Smooth muscle cell of the brain vasculature (primary cell): ENCODE measurements at places on chromosomes 6 and 20.

GRCh38 chr20:46253391-46253790 is 54.9 kb downstream of the CDH22 start:
- no peak for DNase-seq

GRCh38 chr6:77324866-77325265 is 138.4 kb downstream of the HTR1B start:
- DNase-seq: no peak

DNA sequence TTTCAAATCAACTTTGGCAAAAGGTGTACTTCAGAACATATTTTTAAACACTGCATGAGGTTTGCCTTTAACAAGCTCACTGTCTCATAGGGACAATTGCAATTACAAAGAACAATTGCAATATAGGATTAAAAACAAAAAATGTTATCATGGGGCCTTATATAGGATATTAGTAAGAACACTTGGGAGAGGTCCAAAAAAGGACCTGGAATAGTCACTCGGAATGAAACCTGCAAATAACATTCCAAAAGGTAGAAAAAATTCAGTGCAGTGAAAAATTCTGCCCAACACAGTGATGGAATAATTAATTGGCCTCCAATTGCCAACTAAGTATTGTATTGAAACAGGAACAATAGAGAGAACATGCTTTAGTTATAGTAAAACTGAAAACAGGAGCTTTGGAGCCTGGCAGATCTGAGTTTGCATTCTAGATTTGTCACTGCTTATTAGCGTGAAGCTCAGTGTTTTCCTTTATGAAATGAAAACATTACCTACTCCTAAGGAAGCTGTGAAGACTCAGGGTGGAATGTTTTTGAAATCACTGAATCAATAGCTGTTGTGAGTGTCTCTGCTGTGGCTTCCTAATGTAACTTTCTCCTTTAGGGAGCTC is 172.6 kb upstream of the BMP5 start:
- no peak for DNase-seq

DNA sequence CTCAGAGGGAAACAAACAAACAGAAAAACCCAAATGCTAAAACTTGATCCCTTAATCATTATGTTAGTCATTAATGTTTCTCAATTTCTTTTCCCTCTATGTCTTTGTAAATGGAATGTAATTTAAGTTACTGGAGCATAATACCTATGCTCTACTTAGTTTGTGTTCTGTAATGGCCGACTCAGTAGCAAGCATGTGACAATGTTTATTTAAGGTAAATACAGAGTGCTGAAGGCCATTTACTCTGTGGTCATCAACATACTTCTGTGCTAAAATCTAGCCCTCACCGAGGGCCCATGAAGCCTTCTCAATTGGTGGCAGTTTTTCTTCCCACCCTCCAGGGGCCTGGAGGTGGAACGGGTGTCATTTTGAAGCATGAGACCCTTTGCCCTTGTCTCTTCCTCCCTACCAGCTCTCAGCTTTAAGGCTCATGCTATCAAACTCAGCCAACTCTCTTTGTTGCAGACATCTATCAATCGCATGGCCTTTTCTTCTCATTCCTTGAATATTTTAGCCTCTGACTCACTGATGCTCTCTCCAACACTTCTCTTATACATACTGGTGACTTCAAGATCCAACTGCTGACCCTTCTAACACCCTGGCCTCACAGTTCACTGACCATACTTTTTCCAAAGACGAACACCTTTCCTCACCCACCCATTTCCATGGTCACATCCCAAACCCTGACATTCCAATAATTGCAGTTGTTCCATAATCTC is 48.2 kb downstream of the STX7 start:
- DNase-seq: no peak

- DNase-seq: no peak
Observed at GRCh38 chr6:123994891-123995635, 191.4 kb downstream of the NKAIN2 start.

DNA sequence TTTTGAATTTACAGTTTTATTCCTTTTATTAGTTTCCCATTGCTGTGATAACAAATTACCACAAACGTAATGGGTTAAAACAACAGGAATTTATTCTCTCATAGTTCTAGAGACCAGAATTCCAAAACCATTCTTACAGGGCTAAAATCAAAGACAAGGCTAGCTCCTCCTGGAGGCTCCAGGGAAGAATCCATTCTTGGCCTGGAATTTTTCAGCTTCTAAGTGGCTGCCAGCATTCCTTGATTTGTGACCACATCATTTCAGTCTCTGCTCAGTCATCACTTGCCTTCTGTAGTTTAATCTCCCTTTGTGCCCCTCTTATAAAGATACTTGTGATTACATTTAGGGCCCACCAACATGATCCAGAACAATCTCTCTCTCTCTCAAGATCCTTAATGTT is 897 bp upstream of the SEL1L2 start:
- DNase-seq: no peak

DNA sequence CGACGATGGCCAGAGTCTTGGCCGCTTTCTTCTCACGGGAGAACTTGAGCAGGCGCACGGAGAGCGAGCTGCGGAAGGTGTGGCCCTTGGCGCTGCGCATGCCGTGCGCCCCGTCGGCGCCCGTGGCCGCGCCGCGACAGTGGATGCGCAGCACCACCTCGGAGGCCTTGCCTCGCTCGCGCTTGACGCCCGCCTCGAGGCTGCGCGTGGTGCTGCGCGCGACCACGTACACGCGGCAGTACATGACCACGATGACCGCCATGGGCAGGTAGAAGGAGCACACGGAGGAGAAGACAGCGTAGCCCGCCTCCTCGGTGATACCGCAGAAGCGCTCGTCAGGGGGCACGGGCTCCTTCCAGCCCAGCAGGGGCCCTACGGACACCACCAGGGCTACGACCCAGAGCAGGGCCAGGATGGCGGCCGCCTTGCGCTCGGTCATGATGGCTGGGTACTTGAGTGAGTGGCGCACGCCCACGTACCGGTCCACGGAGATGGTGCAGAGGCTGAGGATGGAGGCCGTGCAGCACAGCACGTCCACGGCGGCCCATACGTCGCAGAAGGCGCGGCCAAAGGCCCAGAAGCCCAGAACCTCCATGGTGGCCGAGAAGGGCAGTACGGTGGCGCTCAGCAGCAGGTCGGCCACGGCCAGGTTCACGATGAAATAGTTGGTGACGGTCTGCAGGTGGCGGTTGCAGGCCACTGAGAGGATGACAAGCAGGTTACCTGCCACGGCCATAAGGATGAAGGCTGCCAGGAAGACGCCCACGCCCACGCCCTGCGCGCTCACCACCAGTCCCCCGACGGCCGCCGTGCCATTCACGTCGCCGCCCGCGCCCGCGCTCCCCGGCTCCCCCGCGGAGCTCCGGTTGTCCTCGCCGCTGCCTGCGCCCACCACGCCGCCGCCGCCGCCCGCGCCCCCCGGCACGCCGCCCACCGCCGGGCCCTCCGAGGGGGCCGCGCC is 232.8 kb upstream of the RNF24 start:
- DNase-seq: no peak

GRCh38 chr6:150881911-150882481 is 16.5 kb downstream of the MTHFD1L start:
- no peak for DNase-seq

DNA sequence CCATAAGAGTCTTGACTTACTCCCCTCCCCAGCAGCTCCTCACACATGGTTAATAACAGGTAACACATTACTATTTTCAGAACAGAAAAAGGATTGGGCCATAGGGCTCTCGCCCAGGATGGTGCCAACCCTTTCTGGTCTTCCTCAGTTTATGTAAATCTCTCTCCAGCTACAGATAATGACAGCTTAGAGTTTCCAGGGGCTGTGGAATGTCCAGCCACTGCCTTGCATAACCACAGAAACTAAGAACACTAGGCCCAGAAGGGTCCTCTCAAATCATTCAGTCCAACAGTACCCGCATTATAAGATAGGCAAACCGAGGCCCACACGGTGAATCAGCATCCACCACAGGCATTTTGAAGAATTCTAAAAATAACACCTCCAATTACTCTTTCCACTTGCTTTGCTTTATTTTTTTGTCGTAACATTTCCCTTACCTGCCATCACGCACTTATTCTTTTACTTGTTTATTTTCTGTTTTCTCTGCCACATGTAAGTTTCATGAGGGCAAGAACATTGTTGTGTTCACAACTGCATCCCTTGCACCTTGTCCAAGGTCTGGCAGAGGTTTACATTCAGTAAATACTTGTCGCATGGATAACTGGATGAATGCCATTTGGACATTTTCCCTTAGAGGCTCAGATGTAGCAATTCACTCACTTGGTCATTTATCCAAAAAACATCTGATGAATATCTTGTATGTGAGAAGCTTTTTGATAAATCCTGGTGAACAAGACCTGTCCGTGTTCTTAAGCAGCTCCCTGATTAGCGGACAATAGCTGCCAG is 6.4 kb upstream of the SDC4 start:
- DNase-seq: no peak

DNA sequence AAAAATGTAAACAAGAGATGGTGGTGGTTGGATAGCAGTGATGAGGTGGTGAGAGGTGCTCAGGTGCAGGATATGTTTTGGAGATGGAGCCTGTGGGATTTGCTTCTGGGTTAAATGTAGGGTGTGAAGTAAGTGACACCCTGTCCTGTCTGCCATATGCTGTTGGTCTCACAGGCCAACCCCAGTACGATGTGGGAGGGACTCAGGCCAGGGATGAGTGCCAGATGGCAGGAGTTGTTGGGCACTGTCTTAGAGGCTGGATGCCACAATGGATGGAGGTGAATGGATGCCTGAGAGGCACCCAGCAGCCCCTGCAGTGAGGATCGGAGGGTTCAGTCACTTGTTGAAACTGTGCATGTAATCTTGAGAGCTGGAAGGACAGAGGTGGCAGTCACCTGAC is 259.3 kb downstream of the NRN1 start:
- DNase-seq: no peak

GRCh38 chr6:72175916-72176315 is 289.6 kb downstream of the RIMS1 start:
- no peak for DNase-seq

GRCh38 chr6:62344850-62345249 is 58.8 kb upstream of the KHDRBS2 start:
- no peak for DNase-seq

DNA sequence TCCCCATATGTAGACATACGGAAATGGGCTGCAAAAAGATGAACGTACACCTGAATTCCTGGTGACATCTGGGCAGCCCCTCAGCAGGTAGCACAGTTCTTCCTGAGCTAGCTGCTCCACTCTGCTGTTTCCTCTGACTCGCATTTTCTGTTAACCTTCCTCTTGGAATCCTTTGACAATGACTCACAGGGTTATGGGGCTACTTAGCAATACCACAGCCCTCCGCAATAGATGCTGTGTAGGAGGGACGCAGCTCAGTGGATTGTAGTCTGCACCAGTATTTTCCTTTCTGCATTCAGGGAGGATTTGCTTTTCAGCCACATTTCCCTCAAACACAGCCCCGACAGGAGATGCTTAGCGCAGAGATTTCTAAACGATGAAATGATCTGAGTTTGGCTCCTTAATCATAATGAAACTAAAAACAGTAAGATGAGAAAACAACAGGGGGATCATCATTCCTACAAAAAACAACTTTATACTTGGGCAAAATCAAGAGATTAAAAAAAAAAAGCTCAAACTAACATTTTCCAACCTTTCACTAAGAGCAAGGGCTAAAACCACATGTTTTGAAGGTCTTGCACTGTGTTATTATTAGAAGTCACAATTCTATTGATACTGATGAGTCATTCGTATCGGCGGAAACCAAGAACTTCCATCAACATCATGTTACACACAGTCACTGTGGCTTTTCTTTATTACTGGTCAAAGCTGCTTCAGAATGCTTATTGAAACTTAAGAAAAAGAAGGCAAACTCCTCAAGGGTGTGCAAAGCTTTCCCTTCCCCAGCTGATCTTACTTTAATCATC is 12.2 kb downstream of the BACH2 start:
- DNase-seq: peak; percentile 67

GRCh38 chr6:51711876-51712275 is 375.5 kb downstream of the PKHD1 start:
- no peak for DNase-seq

DNA sequence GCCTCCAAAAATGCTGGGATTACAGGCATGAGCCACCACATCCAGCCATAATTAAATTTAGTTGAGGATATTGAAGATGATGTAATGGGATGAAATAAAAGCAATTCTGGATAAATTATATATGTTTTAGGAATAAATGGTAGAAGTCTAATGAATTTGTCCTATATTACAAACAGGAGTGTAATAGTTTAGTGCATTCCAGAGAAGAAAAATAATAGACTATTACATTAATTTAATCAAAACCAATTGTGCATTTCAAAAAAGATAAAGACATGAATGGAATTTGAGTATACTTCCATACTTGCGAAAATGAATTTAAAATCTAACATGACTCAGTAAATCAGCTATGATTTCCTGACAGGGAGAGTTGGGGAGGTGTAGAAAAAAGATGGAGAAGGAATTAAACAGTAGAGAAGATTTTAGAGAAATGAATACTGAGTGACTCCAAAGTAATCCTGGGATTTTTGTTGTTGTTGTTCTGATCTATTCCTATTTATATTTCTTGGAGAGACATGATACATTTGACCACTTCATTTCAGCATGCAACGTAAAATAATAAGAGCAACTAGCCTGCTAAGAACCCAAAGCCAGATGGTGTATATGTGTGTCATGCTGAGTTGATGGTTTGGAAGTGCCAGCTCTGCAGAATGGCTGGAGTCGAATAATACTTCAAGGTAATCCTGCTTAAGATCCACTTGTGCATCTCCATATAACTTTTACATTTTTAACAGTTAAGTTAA is 67.4 kb downstream of the AIG1 start:
- no peak for DNase-seq

- DNase-seq: no peak
Observed at GRCh38 chr20:1671891-1672669, 14.5 kb upstream of the SIRPG start.

DNA sequence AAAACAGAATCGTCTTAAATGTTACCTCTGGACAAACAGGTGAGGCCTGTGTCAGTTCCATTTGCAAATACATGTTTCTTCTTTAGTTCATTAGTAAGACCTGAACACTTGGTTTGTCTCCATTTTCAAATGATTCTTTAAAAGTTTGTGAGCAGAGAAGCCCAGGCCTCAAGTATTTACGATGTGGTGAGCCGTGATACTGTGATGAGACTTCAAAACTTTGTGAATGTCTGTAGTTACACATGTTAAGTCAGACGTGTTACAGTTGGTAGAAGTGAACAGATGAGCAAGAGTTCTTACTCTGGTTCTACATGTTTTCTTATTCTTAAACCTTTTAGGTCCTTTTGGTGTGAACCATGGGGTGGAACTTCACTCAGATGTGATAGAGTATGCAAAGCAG is 8.5 kb downstream of the PCMTD2 start:
- no peak for DNase-seq

DNA sequence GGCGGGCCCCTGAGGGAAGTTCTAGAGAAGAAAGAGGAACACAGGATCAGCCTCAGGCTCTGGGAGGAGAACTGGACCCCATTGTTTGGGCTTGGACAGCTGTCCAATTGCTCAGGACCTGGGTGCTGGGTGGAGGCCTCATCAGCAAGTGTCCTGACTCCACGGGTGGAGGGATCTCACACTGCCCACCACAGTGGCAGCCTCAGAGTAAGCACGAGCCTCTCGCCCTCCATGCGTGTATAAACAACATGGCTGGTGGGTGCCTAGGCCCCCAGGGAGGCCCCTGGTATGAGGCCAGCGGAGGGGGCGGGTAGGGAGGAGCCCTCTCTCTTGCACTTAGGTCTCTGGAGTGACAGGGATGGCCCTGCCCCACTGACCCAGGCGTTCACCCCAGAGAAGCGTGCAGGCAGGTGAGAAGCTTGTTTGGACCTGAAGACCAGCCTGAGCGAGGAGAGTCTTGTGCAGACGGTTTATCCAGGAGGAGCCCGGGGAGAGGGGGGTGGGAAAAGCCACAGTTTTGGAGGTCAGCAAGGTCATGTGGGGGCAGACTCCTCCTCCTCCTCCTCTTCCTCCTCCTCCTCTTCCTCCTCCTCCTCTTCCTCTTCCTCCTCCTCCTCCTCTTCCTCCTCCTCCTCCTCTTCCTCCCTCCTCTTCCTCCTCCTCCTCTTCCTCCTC is 41.9 kb upstream of the BHLHE23 start:
- DNase-seq: no peak
